ENCODE measurements at places on chromosomes 3 and 15. TPM values are rescaled to one million over a fixed set of nuclear protein-coding genes. Genes with fewer than 3 reads are reported as not detected.

Gene CAMK2N2
- total RNA-seq = 0.27 TPM

Gene CLSTN2
- not detected for total RNA-seq

Gene CAMKV
- total RNA-seq = 0.13 TPM

Gene EFCAB12
- 0.11 TPM for total RNA-seq

Gene IMPDH2
- total RNA-seq = 344 TPM

Gene CCDC33
- not detected for total RNA-seq

Gene USP13
- total RNA-seq = 15.9 TPM

Gene UTS2B
- total RNA-seq = 0.46 TPM

Gene CADM2
- total RNA-seq = not detected

Gene ST3GAL6
- total RNA-seq = 16.3 TPM

- no peaks in the 10 kb centered on the region for H3K27me3 ChIP-seq
- no peak overlapping the region for H3K4me3 ChIP-seq
- peaks cover 14% of the 10 kb centered on the region for H3K4me1 ChIP-seq
- no peak for DNase-seq
- H3K36me3 ChIP-seq = no peaks in the 10 kb centered on the region
Observed at GRCh38 chr3:125622381-125622791, 27.1 kb upstream of the OSBPL11 start.

- no peaks in the 10 kb centered on the region for H3K27me3 ChIP-seq
- H3K27ac ChIP-seq = no peak overlapping the region
- no peak overlapping the region for H3K4me3 ChIP-seq
- no peaks in the 10 kb centered on the region for H3K36me3 ChIP-seq
- no peak for DNase-seq
- no peaks in the 10 kb centered on the region for H3K4me1 ChIP-seq
Observed at GRCh38 chr3:175659670-175660350, 800.7 kb downstream of the NAALADL2 start.

DNA sequence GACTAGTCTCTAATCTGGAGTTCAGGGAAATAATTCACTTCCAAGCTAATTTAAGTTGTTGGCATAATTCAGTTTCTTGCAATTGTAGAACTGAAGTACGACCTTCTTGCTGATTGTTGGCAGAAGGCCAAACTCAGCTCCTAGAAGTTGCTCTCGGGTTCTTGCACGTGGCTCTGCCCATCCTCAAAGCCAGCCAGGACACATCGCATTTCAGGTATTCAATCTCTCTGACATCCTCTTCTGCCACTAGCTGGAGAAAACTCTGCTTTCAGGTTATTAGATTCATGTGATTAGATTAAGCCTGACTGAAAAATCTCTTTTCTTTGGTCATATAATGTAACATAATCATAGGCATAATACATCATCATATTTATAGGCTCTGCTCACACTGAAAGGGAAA is 362.0 kb downstream of the ZPLD1 start:
- H3K4me1 ChIP-seq = no peaks in the 10 kb centered on the region
- no peak for DNase-seq
- no peaks in the 10 kb centered on the region for H3K27me3 ChIP-seq
- no peaks in the 10 kb centered on the region for H3K36me3 ChIP-seq

- no peak for DNase-seq
- no peaks in the 10 kb centered on the region for H3K4me1 ChIP-seq
- H3K36me3 ChIP-seq = no peaks in the 10 kb centered on the region
- no peak overlapping the region for H3K27ac ChIP-seq
Observed at GRCh38 chr15:71333839-71334238, 218.6 kb downstream of the THSD4 start.

- H3K36me3 ChIP-seq = peaks cover 2% of the 10 kb centered on the region
- H3K27ac ChIP-seq = no peak overlapping the region
- DNase-seq = no peak
- peaks cover 17% of the 10 kb centered on the region for H3K4me1 ChIP-seq
- H3K4me3 ChIP-seq = no peak overlapping the region
Observed at GRCh38 chr15:67548862-67549651, 6.6 kb downstream of the MAP2K5 start.

DNA sequence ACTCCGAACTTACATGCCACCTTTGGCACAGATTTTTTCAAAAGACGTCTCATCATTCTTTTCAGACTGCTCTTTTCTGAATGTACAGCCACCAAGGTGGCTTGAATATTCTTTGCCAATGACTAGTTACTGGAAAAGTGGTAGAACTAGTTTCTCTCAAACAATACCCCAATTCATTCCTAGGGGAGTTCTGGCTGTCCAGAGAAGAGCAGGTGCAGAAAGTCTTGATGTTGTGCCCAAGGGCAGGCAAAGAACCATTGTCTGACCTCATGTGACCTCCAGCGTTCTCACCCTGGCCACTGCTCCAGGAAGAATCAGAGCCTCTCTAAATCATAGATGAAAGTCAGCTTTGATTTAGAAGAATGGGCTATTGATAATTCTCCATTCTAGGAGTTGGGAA is 5.5 kb downstream of the LMOD3 start:
- H3K36me3 ChIP-seq = no peaks in the 10 kb centered on the region
- no peak for DNase-seq
- H3K4me1 ChIP-seq = no peaks in the 10 kb centered on the region
- no peak overlapping the region for H3K4me3 ChIP-seq
- H3K27me3 ChIP-seq = peaks cover 5% of the 10 kb centered on the region

- no peak overlapping the region for H3K27ac ChIP-seq
- peaks cover 47% of the 10 kb centered on the region for H3K4me1 ChIP-seq
- peak; percentile 61 for DNase-seq
- H3K27me3 ChIP-seq = no peaks in the 10 kb centered on the region
- H3K36me3 ChIP-seq = peaks cover 2% of the 10 kb centered on the region
Observed at GRCh38 chr15:29698030-29698701, 124.1 kb downstream of the TJP1 start.

- no peak overlapping the region for H3K4me3 ChIP-seq
- no peaks in the 10 kb centered on the region for H3K27me3 ChIP-seq
- peaks cover 41% of the 10 kb centered on the region for H3K4me1 ChIP-seq
- DNase-seq = peak; percentile 69
- no peaks in the 10 kb centered on the region for H3K36me3 ChIP-seq
- no peak overlapping the region for H3K27ac ChIP-seq
Observed at GRCh38 chr15:89998141-89998661, 2.9 kb upstream of the ZNF710 start.

- H3K4me3 ChIP-seq = no peak overlapping the region
- DNase-seq = no peak
- H3K36me3 ChIP-seq = no peaks in the 10 kb centered on the region
- no peak overlapping the region for H3K27ac ChIP-seq
- H3K4me1 ChIP-seq = no peaks in the 10 kb centered on the region
Observed at GRCh38 chr15:27237319-27237939, 266.4 kb downstream of the GABRG3 start.

GRCh38 chr3:63523100-63523499 is 129.4 kb upstream of the SNTN start:
- no peaks in the 10 kb centered on the region for H3K27me3 ChIP-seq
- no peaks in the 10 kb centered on the region for H3K36me3 ChIP-seq
- H3K4me3 ChIP-seq = no peak overlapping the region
- no peak for DNase-seq
- H3K4me1 ChIP-seq = no peaks in the 10 kb centered on the region

GRCh38 chr15:75801859-75802593 is 41.2 kb upstream of the UBE2Q2 start:
- peaks cover 9% of the 10 kb centered on the region for H3K27me3 ChIP-seq
- no peak overlapping the region for H3K4me3 ChIP-seq
- H3K4me1 ChIP-seq = peaks cover 9% of the 10 kb centered on the region
- H3K36me3 ChIP-seq = no peaks in the 10 kb centered on the region

GRCh38 chr3:46471371-46471914 is 6.7 kb upstream of the LTF start:
- no peak overlapping the region for H3K4me3 ChIP-seq
- DNase-seq = no peak
- H3K27ac ChIP-seq = no peak overlapping the region
- no peaks in the 10 kb centered on the region for H3K4me1 ChIP-seq

DNA sequence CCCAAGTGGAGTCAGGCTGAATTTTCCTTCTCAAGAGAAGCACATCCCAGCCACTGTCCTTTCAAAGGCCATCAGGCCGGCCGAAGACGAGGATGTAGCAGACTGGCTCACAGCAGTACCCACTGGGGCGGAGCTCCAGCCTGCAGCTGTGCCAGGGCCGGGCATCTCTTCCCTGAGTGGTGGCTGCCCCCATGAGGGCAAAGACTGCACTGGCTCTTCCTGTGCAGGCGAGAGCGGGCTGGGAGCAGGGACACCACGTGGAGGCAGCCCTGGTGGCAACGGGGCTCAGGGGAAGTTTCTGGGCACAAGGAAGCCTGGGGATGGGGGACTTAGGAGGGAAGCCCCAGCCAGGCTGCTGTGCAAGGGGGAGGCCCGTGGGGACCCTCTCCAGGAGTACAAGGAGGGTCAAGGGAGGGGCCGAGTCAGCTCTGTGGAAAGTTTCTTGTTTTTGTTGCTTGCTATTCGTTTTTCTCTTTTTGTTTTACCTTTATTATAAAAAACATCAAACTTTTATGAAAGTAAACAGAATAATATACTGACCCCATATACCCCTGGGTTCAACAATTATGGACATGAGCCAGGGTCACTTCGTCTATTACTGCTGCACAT is 66.1 kb downstream of the RPN1 start:
- no peaks in the 10 kb centered on the region for H3K4me1 ChIP-seq
- no peaks in the 10 kb centered on the region for H3K36me3 ChIP-seq
- no peak overlapping the region for H3K4me3 ChIP-seq

GRCh38 chr3:64798316-64798715 is 110.5 kb upstream of the ADAMTS9 start:
- H3K27me3 ChIP-seq = 0 out of 3 replicates have a peak, but pooled peaks cover 2% of the 10 kb centered on the region
- H3K4me1 ChIP-seq = no peaks in the 10 kb centered on the region
- H3K27ac ChIP-seq = no peak overlapping the region
- H3K36me3 ChIP-seq = no peaks in the 10 kb centered on the region

GRCh38 chr15:56917652-56918045 is 795 bp upstream of the TCF12 start:
- H3K27ac ChIP-seq = no peak overlapping the region
- no peak for DNase-seq
- H3K4me3 ChIP-seq = peak overlapping the region; percentile 88
- H3K27me3 ChIP-seq = no peaks in the 10 kb centered on the region
- no peaks in the 10 kb centered on the region for H3K36me3 ChIP-seq
- H3K4me1 ChIP-seq = peaks cover 27% of the 10 kb centered on the region

- no peaks in the 10 kb centered on the region for H3K36me3 ChIP-seq
- no peak overlapping the region for H3K27ac ChIP-seq
- DNase-seq = no peak
- peaks cover 8% of the 10 kb centered on the region for H3K27me3 ChIP-seq
Observed at GRCh38 chr3:72345980-72346379, 502.3 kb downstream of the SHQ1 start.

- DNase-seq = no peak
- H3K4me1 ChIP-seq = no peaks in the 10 kb centered on the region
- no peaks in the 10 kb centered on the region for H3K36me3 ChIP-seq
- H3K27ac ChIP-seq = no peak overlapping the region
Observed at GRCh38 chr3:84789961-84790360, 168.8 kb upstream of the CADM2 start.

DNA sequence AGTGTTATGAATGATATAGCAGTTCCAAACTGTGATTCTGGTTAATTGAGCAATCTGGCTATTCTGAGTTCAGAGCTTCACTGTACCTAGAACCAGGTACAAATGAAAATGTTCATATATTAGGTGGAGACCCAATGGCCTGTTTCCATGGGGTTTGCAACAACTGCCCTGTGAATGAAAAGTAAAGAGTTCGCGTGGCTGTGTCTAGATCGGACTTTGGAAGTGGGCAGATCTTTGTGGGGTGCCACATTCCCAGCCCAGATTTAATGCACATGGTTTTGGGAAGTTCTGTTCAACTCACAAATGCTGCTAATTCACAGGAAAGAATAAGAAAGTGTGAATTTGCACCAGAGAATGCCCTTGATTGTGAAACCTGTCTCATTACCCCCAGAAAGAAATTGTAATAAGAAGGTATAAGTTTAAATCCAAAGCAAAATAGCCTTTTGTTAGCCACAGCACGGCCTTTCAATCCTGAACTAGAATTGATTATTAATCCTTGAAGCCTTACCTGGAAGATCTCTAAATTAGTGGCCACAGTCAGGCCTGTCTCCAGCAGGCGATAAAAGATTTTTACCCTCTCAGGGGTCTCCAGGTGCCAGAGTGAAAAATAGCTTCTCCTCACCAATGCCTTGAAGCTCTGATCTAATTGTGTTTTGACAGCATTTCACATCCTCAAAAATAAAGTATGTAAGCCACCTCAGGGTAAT is 22.6 kb downstream of the WHAMM start:
- peaks cover 17% of the 10 kb centered on the region for H3K36me3 ChIP-seq
- H3K27me3 ChIP-seq = no peaks in the 10 kb centered on the region
- no peak overlapping the region for H3K27ac ChIP-seq
- no peak for DNase-seq
- H3K4me1 ChIP-seq = peaks cover 24% of the 10 kb centered on the region

GRCh38 chr3:33271324-33271723 is 5.9 kb upstream of the FBXL2 start:
- peaks cover 33% of the 10 kb centered on the region for H3K4me1 ChIP-seq
- no peak overlapping the region for H3K4me3 ChIP-seq
- peak; percentile 10 for DNase-seq
- H3K27me3 ChIP-seq = no peaks in the 10 kb centered on the region

- DNase-seq = no peak
- H3K4me3 ChIP-seq = no peak overlapping the region
- no peaks in the 10 kb centered on the region for H3K36me3 ChIP-seq
- peaks cover 50% of the 10 kb centered on the region for H3K4me1 ChIP-seq
- H3K27ac ChIP-seq = no peak overlapping the region
Observed at GRCh38 chr15:65249641-65250040, 37.0 kb downstream of the PARP16 start.

- peak overlapping the region; percentile 75 for H3K4me3 ChIP-seq
- H3K27me3 ChIP-seq = no peaks in the 10 kb centered on the region
- DNase-seq = no peak
- H3K36me3 ChIP-seq = no peaks in the 10 kb centered on the region
Observed at GRCh38 chr15:31328428-31328968, 1.9 kb downstream of the KLF13 start.

DNA sequence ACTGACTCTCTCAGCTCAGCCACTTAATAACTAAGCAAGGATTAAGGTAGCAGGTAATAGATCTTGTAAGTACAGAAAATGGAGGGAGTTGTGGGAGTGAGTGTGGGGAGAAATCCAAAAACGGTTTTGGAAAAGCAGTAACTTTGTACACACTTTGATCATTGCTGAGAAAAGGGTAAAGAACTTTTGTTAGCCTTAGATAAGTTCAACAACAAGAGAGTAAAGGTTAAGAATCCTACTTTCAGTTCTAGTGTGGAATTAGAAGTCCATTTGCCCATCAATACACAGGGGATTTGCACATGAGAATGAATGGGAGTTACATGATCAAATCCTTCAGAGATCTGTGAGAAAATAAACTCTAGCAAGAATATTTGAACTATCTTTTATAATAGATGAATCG is 528.7 kb downstream of the SOX2 start:
- no peak overlapping the region for H3K4me3 ChIP-seq
- DNase-seq = no peak
- peaks cover 45% of the 10 kb centered on the region for H3K4me1 ChIP-seq
- H3K36me3 ChIP-seq = no peaks in the 10 kb centered on the region

- no peak for DNase-seq
- no peaks in the 10 kb centered on the region for H3K4me1 ChIP-seq
- no peaks in the 10 kb centered on the region for H3K27me3 ChIP-seq
- H3K27ac ChIP-seq = no peak overlapping the region
- H3K36me3 ChIP-seq = no peaks in the 10 kb centered on the region
- H3K4me3 ChIP-seq = no peak overlapping the region
Observed at GRCh38 chr3:174541708-174542315, 317.3 kb upstream of the NAALADL2 start.

GRCh38 chr15:49621401-49621811 is 558 bp downstream of the DTWD1 start:
- peak overlapping the region; percentile 92 for H3K27ac ChIP-seq
- peak overlapping the region; percentile 77 for H3K4me3 ChIP-seq
- H3K27me3 ChIP-seq = no peaks in the 10 kb centered on the region

All from HepG2 (cell line).